ENCODE measurements at places on chromosomes 12 and 14.
A peak's percentile ranks its signal among the peaks of the same experiment; 100 is the strongest.

DNA sequence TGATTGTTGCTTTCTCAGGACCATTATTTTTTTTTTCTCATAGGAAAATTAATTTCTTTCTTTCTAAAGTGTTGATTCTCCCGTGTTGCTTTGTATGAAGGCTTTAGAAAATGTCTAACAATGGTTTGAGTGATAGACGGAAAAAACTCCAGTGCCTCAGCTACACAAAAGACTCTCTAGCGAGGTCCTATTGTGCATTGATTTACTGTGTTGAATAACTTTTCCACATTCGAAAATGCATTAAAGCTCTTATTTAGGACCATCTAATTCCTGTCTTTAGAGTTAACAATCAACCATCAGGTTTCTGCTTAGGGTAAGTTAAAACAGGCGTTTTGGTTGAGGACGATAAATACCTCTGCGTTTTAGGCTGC is 99.6 kb downstream of the PTPN11 start:
- no peak for DNase-seq

DNA sequence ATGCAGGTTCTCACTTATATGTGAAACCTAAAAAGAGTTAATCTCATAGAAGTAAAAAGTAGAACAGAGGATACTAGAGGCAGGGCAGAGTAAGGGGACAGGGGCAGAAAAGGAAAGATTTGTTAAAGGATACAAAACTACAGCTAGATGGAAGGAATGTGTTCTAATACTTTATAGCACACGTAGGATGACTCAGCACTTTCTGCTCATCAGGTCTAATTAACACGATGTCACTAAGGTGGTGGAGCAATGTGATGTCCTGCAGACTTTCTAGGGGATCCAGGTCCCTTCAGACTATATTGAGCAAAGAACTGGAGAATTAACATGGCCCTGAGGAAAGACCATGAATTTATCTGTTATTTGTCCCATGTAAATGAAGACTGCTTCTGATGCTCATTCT is 80.8 kb upstream of the CMKLR1 start:
- DNase-seq, result no peak

DNA sequence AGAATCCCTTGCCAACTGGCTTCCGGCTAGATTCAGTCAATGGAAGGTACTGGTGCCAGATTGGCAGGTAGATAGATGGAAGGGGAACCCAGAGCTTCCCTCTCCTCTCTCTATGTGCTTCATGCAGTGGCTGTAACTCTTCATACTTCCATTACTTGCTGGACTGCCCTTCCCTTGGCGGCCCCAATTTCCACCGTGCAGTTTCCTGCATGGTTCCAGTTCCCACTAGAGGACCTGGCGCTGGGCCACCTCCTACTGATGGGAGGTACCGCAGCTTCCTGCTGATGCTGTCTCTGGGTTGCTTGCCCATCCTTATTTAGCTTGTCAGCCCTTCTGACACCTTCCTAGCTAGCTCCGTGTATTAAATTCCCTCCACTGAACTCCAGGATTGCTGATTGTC is 226.4 kb downstream of the ANO2 start:
- no peak for DNase-seq

DNA sequence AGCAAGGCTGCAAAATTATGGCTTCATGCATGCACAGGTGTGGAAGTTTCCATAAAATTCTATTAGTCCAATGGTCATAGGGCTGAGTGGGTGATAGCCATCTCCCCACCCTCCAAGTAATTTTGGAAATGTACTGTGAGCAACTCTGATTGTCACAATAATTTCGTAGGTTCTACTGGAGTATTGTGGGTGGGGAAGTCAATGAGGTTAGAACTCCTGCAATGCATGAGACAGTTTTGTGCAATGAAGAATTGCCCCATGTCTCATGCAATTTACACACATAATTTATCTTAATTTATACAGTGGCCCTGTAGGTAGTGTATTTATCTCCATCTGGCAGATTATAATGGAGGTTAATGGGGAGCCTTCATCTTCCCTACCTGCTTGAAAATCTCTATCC is 20.5 kb downstream of the IFNG start:
- no peak for DNase-seq

DNA sequence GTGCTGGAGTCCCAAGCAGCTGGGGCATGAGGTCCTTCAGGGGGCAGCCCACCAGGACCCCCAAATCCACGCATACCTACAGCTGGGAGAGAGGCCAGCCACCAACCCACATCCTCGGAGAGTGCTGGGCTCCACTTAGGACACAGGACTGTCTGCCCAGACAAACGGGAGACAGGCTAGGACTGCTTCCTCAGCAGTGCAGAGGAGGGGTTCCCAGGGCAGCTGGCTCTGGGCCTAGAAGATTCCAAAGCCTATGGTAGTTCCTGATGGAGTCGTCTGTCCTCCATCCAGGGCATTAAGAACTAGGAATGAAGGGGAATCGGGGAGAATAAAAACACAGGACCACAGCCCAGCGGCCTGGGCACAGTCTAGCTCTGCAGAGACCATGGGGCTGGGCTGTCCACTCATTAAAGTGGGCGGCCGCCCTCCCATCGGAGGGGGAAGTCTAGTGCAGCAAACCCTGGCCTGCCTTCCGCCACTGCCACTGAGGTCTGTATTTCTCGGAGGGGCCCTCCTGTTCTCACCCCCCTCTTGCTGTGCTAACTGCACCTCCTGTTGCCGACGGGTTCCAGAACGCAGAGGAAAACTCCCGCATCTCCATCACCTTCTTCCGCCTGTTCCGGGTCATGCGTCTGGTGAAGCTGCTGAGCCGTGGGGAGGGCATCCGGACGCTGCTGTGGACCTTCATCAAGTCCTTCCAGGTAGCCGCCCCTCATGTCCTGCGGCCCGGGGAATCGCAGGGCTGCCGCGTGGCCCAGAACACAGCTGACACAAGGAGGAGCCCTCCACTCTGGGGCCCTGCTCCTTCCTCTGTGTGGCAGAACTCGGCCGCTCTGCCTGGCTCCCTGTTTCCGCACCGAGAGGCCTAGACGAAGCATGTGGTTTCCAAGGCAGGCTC is 143.5 kb upstream of the FKBP4 start:
- DNase-seq, result no peak

GRCh38 chr14:52220924-52221811 is 46.3 kb upstream of the PTGDR start:
- no peak for DNase-seq

DNA sequence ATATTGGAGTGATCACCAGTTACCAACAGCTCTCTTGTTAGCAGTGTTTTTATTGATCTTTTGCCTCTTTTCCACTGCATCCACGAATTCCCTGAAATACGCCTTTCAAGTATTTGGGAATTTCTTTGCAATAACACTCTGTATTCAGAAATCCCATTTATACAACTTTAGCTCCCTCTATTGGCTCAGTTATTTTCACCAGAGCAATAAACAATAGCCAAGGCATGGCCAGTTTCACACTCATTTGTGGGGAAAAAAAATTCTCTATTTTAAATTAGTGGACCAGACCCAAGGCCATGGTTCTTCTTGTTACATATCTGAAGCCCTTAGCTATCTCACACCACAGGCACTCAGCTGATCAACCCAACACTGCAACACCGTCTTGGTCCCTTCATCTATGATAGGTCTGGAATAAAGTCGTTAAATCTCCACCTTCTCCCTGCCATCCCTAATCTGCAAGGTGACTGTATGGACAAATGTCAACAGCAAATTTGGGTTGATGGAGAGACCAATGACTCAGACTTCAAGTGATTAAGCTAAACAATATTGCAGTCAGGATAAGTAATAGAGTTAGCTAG is 92.4 kb upstream of the TMEM260 start:
- DNase-seq, result no peak

DNA sequence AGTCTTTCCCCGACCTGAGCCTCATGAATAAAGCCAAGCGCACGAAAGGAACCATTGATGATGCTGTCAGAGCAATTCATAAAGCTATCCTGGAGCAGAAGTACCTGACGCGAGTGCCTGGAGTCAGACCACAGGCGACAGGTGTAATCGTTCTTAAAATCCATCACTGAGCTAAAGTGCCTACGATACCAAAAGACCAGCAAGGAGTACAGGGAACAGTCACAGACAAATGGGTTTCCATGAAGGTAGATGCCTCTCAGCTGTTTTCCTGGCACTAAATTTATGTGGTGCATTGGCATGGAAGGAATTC is 1.4 kb upstream of the PCED1B start:
- DNase-seq, result no peak

DNA sequence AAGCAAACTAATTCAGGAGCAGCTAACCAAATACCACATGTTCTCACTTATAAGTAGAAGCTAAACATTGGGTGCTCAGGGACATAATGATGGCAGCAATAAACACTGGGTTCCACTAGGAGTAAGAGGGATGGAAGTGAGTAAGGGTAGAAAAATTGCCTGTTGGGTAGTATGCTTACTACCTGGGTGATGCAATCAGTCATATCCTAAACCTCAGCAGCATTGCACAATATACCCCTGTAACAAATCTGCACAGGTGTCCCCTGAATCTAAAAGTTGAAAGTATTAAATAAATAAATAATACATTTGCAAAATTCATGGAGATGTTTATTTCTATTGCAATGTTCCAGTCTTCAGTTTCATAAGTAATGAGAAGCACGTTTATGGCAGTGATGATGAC is 409.8 kb upstream of the FOXG1 start:
- no peak for DNase-seq

- DNase-seq, result no peak
These were observed 3.5 kb upstream of the ANKRD52 start for GRCh38 chr12:56261503-56262232.

DNA sequence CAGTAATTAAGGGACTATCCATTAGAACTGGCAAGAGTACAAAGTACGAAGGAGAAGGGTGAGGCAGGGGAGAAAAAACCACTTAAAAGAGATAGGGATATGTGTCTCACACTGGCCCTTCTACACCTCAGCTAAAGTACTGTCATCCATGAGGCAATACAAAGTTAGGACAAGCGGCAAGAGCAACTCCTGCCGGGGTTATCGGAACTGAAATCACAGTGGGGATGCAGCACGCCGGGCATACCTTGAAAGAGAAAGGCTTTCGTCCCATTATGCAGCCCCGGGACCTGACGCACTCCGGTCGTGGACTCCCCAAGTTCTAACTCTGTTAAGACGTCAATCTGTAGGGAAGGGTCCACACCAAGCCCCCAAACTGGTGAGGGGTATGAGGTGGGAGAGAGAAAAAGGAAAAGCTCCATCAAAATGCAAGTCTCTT is 1.1 kb downstream of the NELL2 start:
- peak; percentile 17 for DNase-seq

GRCh38 chr14:20460458-20461224 is 593 bp downstream of the PIP4P1 start:
- DNase-seq, result no peak

GRCh38 chr14:104085032-104085888 is at the start of gene ASPG:
Gene ASPG, plus strand, starts transcription at chr14:104085700. Its CDS starts 71 bp downstream, at chr14:104085771.
- no peak for DNase-seq

DNA sequence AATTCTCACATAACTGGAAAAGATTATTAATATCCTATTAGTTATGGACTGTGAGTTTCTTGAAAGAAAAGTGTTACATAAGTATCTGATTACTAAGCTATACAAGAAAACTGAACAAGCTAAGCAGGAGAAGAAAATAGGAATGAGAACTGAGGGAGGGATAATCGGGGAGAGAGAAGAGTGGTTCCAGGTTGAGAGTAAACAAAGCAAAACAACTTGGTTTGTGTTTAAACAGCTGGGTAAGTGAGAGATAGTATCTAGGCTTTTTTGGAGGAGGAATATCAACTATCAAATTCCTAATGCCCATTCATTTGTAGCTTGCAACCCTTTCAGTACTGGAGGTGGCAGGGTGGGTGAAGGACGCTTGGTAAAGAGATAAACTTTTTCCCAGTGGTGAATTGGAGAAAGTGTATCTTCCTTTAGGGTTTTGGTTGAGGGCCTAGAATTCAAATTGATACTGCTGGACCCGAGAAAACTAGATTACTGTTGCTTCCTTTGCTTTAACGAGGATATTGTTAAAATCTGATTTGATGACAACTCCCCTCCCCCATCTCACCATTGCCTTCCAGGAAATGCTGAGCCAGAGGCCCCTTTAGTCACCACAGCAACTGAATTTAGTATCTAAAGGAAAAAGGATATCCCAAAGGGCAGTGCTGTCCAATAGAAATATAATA is 2.0 kb upstream of the SLC2A3 start:
- DNase-seq, result no peak

DNA sequence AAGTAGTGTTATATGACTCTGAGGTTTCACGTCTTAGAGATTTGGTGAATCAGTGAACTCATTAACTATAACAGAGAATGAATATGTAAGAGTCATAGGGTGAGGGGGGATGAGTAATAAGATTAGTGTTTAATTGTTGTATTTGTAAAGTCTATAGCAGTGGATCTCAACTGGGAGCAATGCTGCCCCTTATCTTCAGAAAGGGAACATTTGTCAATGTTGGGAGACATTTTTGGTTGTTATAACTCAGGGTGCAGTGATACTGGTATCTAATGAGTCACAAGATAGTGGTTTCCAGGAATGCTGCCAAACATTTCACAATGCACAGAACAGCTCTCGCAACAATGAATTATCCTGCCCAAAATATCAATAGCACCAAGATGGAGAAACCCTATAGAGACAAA is 1193.7 kb downstream of the GALC start:
- no peak for DNase-seq

- DNase-seq, result peak; percentile 96
These were observed 58.0 kb downstream of the TTC7B start for GRCh38 chr14:90758028-90758889.

- DNase-seq, result no peak
These were observed 16.7 kb upstream of the TMEM260 start for GRCh38 chr14:56562883-56563282.

DNA sequence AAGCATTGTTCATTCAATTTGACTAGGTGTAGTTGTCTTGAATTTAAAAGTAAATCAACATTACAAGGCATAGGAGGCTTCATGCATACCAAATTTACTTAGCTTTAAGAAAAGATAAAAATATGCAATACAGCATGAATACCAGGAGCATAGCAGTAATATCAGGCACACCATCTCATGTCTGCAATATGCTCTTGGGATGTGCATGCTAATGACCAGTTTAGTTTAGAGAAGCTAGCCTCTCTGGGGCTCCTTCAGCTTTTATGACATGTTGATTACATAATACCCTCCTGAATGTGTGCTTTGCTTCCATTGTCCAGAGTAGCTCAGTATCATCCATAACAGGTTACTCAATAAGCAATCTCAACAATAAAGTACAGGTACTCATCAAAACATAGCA is 497.2 kb downstream of the FLRT2 start:
- no peak for DNase-seq

- DNase-seq, result peak; percentile 98
These were observed 101.0 kb downstream of the BEGAIN start for GRCh38 chr14:100486025-100486828.

GRCh38 chr14:99101855-99102461 is 170.0 kb downstream of the BCL11B start:
- DNase-seq, result no peak

- DNase-seq, result no peak
These were observed 25.5 kb upstream of the PRICKLE1 start for GRCh38 chr12:42615006-42615405.

DNA sequence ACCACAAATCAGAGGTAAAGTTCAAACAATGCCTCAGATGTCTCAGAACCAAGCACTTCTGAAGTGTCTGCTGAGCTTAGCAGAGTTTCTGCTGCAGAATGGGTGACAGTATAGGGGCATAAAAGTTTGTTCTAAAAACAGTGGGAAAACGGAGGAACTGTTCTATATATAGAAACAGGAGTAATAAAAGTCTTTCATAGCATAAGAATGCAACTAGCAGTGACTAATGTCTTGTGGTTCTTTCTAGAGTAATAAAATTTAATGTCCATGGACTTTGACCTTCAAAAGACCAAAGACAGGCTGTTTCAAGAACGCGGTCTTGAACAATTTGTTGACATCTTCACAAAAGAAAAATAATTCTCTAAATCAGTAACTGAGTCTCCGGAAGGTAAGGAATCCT is 107.5 kb upstream of the FAR2 start:
- no peak for DNase-seq

- DNase-seq, result no peak
These were observed 8.5 kb downstream of the TRPV4 start for GRCh38 chr12:109824731-109825130.

All from nephron progenitor cell (in vitro differentiated cells).